ENCODE measurements at places on chromosomes 1 and 21. TPM values are rescaled to one million over a fixed set of nuclear protein-coding genes. Genes with fewer than 3 reads are reported as not detected.
A peak's percentile ranks its signal among the peaks of the same experiment; 100 is the strongest.

The QSOX1 gene
- total RNA-seq = 123 TPM

The HMGCS2 gene
- total RNA-seq = not detected

The WDR64 gene
- not detected for total RNA-seq

The SSX2IP gene
- total RNA-seq = 29.2 TPM

The SH2D1B gene
- not detected for total RNA-seq

The SHCBP1L gene
- not detected for total RNA-seq

The HSD11B1 gene
- total RNA-seq = not detected

The SMIM1 gene
- total RNA-seq = 6.1 TPM

The EDN2 gene
- 0.39 TPM for total RNA-seq

- no peaks in the 10 kb centered on the region for H3K4me1 ChIP-seq
- no peak overlapping the region for H3K27ac ChIP-seq
- no peaks in the 10 kb centered on the region for H3K36me3 ChIP-seq
- DNase-seq = no peak
Measured at GRCh38 chr1:117146072-117146471, 24.5 kb upstream of the TRIM45 start.

- H3K36me3 ChIP-seq = no peaks in the 10 kb centered on the region
- no peak overlapping the region for H3K27ac ChIP-seq
- H3K27me3 ChIP-seq = no peaks in the 10 kb centered on the region
- DNase-seq = peak; percentile 76
Measured at GRCh38 chr1:99180343-99180808, 83.9 kb upstream of the PLPPR4 start.

- H3K4me3 ChIP-seq = no peak overlapping the region
- H3K36me3 ChIP-seq = no peaks in the 10 kb centered on the region
- H3K27me3 ChIP-seq = no peaks in the 10 kb centered on the region
- H3K4me1 ChIP-seq = no peaks in the 10 kb centered on the region
- no peak for DNase-seq
Measured at GRCh38 chr1:55939866-55940265, 639.5 kb downstream of the PLPP3 start.

DNA sequence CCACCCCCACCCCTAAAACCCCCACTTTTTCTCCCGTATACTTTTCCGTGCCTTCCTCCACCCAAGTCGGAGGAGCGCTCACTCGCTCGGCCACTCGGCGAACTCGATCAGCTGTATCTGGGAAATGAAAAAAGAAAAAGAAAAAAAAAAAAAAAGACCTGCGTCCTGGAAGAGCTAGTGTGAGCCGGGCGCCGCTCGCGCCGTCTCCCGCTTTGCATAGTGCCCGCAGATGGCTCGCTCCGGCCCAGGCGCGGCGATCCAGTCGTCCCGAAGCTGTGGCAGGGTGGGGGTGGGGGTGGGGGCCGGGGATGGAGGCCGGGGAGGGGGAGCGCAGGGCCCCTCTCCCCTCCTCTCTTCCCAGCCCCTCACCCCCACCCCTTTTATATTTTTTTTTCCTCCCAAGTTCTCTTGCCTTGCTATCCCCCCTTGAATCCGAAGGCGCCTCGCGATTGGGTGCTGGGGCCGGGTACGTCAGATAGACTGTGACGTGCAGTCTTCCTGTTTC lies 299 bp upstream of the PROX1 start:
- H3K27ac ChIP-seq = no peak overlapping the region
- no peaks in the 10 kb centered on the region for H3K36me3 ChIP-seq
- peaks cover 21% of the 10 kb centered on the region for H3K4me1 ChIP-seq
- peak; percentile 82 for DNase-seq
- peaks cover 70% of the 10 kb centered on the region for H3K27me3 ChIP-seq
- H3K4me3 ChIP-seq = peak overlapping the region; percentile 71

- H3K4me1 ChIP-seq = no peaks in the 10 kb centered on the region
- H3K4me3 ChIP-seq = no peak overlapping the region
- H3K27ac ChIP-seq = no peak overlapping the region
- H3K27me3 ChIP-seq = no peaks in the 10 kb centered on the region
- DNase-seq = no peak
- no peaks in the 10 kb centered on the region for H3K36me3 ChIP-seq
Measured at GRCh38 chr1:153717330-153717729, 10.5 kb upstream of the INTS3 start.

DNA sequence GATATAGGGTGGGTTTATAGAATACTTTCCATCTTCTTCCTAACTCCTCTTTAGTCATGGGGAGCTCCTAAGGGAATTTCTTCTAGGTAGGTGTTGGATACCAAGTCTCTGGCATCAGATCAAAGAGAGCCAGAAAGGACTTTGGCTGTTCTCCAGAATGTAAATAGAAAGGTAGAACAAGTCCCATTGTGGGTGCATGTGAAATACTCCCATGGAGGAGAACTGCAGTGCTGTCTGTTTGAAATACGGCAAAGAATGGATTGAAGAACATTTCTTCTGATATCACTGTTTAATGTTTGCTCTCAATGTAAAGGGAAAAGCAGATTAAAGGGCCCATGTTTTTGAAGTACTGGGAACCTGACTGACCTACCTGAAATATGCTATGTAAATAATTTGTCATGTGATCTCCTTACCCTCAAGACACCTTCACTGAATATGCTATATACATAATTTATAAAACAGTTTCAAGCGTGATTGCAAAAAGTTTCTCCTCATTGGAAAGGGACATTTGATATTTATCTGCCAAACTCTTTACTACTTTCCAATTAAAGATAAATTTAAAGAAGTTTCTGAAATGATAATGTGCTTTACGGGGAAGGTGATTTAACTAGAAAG lies 65.9 kb downstream of the LAMC1 start:
- H3K4me1 ChIP-seq = peaks cover 10% of the 10 kb centered on the region
- DNase-seq = no peak
- H3K27ac ChIP-seq = no peak overlapping the region
- H3K27me3 ChIP-seq = no peaks in the 10 kb centered on the region
- H3K36me3 ChIP-seq = no peaks in the 10 kb centered on the region

DNA sequence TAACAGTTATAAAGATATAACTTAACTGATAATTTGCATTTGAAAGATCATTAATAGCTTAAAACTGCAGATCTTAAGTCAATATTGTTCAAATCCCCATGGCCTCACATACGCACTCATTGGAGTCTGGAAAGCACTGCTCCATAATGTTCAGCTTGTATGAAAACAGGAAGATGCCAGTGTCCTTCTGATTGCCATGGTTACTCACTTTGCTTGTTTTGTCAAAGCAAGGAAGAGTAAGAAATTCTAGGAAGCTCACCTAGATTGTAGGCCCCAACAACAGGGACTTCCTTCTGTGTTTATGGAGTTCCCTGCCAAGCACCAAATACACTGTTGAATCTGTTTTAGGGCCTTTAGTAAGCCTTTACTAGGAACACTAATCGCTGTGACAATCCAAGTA lies 10.9 kb downstream of the GAS5 start:
- H3K27ac ChIP-seq = no peak overlapping the region
- no peak overlapping the region for H3K4me3 ChIP-seq
- no peaks in the 10 kb centered on the region for H3K27me3 ChIP-seq
- H3K36me3 ChIP-seq = peaks cover 41% of the 10 kb centered on the region

- H3K4me1 ChIP-seq = peaks cover 6% of the 10 kb centered on the region
- H3K27me3 ChIP-seq = no peaks in the 10 kb centered on the region
- no peak overlapping the region for H3K4me3 ChIP-seq
- no peaks in the 10 kb centered on the region for H3K36me3 ChIP-seq
- DNase-seq = no peak
Measured at GRCh38 chr1:54456921-54457529, 50.8 kb upstream of the SSBP3 start.

DNA sequence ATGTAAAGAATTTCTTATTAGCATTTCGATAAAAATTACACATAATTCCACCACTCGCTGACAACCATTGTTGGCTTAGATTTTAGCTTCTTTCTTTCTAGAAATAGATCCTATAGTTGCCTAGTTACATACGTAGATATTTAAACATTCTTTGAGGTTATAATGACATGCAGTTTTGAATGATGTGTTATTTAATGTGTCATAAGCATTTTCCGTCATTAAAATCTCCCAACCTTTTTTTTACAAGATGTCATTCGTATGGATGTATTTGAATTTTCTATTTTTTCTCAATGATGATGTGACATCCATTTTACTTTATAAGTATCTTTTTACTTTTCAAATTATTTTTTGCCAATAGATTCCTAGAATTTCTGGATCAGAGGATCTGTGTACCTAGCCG lies 44.7 kb downstream of the SLC37A1 start:
- H3K4me3 ChIP-seq = no peak overlapping the region
- H3K27ac ChIP-seq = no peak overlapping the region
- no peaks in the 10 kb centered on the region for H3K4me1 ChIP-seq
- H3K27me3 ChIP-seq = no peaks in the 10 kb centered on the region
- H3K36me3 ChIP-seq = peaks cover 2% of the 10 kb centered on the region

DNA sequence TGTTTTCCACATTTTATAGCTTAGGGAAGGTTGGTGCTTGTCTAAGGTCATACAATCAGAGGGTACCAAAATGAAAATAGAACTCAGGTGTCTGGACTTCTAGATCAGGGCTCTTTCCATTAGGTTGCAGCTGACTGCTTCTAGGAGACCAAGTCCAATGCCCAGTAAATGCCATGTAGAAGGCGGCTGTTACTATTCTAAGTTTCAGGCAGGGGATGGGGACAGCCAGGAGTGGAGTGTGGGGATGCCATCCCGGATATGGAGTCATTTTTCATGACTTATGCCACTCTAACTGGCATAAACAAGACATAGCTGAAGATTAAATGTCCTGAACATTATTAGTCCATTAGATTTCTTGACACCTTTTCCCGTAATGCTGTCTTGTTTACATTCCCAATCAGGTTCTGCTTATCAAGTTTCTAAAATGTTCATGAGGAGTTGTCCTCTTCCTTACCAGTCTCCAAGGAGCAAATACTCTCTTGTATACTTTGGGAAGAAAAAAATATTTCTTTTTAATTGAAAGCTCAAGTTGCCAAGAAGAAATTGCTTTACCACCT lies 31.5 kb downstream of the XCL1 start:
- DNase-seq = no peak
- no peaks in the 10 kb centered on the region for H3K4me1 ChIP-seq
- no peak overlapping the region for H3K4me3 ChIP-seq
- no peak overlapping the region for H3K27ac ChIP-seq

DNA sequence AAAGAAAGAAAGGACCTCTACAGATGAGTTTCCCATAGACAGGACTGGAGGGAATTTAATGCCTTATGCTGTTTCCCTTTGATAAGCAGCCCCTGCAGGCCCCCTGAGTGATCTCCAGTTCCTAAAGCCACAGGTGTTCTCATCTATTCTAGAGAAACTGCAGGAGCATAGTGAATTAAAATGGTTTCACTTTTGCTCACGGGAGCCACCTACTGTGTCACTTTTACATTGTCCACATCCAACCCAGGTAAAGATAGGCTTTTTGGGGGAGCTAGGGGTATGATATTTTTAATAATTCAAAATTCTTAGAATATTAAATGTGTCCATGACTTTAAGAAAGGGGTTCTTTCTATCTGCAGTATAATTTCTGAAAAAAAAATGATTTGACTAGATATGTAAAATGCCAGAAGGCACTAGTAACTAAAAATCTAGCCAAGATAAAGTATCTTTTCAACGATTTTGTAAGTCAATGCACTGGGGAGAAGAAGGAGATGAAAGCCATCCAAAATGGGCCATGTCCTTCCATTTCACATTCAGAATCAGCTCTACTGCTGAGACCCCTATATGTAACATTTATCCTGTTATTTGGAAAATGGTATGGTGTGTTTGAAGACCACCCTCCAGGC lies 267.3 kb upstream of the DUSP10 start:
- no peaks in the 10 kb centered on the region for H3K36me3 ChIP-seq
- H3K27ac ChIP-seq = no peak overlapping the region
- H3K27me3 ChIP-seq = no peaks in the 10 kb centered on the region
- no peak for DNase-seq
- H3K4me3 ChIP-seq = no peak overlapping the region

DNA sequence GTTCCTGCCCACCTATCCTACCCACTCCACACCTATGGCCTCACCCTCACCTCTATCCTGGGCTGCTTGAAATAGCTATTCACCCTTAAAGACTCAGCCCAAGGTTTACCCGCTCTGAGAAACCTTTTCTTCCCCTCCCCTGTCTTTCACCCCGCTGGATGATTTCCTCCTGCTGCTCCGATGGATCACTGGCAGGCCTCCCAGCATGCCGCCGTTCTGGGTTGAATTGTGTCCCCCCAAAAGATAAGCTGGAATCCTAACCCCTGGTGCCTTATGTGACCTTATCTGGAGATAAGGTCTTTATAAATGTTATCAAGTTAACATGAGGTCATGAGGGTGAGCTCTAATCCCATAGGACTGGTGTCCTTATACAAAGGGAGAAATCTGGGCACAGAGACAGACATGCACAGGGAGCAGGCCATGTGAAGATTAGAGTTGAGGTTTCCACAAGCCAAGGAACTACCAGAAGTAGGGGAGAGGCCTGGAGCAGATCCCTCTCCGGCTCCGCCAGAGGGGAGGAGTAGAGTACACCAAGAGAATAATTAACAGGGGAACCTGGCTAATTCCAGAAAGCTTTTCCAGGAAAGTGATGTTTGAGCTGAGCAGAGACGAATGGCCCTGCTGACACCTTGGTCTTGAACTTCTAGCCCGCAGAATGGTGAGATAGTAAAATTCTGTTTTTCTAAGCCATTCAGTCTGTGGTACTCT lies 110.0 kb upstream of the SERBP1 start:
- no peak for DNase-seq
- H3K27me3 ChIP-seq = no peaks in the 10 kb centered on the region
- H3K4me3 ChIP-seq = no peak overlapping the region
- H3K36me3 ChIP-seq = no peaks in the 10 kb centered on the region

- H3K36me3 ChIP-seq = no peaks in the 10 kb centered on the region
- H3K27ac ChIP-seq = no peak overlapping the region
- no peaks in the 10 kb centered on the region for H3K4me1 ChIP-seq
- no peak overlapping the region for H3K4me3 ChIP-seq
- no peak for DNase-seq
- no peaks in the 10 kb centered on the region for H3K27me3 ChIP-seq
Measured at GRCh38 chr1:72623299-72623708, 341.0 kb upstream of the NEGR1 start.

GRCh38 chr1:40890771-40891170 lies 28.6 kb upstream of the CITED4 start:
- H3K36me3 ChIP-seq = no peaks in the 10 kb centered on the region
- no peak for DNase-seq
- no peak overlapping the region for H3K4me3 ChIP-seq
- no peaks in the 10 kb centered on the region for H3K4me1 ChIP-seq
- no peak overlapping the region for H3K27ac ChIP-seq

DNA sequence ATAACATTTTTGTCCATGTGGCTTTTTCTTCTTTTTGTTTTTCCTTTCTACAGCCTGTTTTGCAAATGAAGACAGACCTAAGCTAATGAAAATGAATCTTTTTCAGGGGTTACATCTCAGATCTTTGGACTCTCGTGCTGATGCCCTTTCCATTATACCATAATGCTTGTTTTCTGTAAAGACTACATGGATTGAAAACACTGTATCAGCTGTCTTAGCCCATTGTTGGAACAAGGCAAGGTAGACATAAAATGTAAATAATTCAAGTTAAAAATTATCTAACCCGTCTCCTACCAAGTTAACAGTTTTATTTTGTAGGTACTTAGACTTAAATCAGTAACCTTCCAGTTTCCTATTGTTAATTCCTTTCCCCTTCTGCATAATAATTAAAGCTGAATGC lies 44.9 kb downstream of the RPRD2 start:
- no peak overlapping the region for H3K4me3 ChIP-seq
- H3K27ac ChIP-seq = no peak overlapping the region
- H3K36me3 ChIP-seq = no peaks in the 10 kb centered on the region

All from H1 (cell line).